Stimulated activated CD8-positive, alpha-beta memory T cell treated with anti-CD3 and anti-CD28 coated beads, Interleukin-12 subunit alpha, Interleukin-12 subunit beta, amount 100 ng/mL, for 4 hours (primary cell): ENCODE measurements at places on chromosomes 3 and 15.
A peak's percentile ranks its signal among the peaks of the same experiment; 100 is the strongest.

GRCh38 chr15:29656636-29657475 lies 165.4 kb downstream of the TJP1 start:
- DNase-seq: no peak

GRCh38 chr3:62329971-62330370 lies 43.4 kb downstream of the FEZF2 start:
- DNase-seq: no peak

GRCh38 chr15:33011976-33012375 lies 182.5 kb downstream of the FMN1 start:
- DNase-seq: no peak

DNA sequence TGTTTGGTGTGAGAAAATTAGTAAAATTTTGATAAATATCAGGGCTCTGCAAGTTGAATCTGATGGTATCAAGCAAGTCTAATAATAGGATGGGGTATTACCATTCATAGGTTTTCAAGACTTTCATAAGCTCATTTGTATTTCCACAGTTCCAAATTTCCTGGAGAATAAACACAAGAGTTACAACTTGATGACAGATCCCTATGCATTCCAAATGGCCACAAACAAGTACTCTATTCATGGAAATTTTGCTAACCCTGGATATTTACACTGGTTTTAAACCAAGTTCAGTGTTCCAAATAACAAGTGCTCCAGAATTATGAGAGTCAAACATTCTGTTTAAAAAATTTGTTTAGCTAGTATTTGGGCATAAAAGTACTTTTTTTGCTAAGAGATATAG lies 75.0 kb upstream of the CNTN6 start:
- no peak for DNase-seq

GRCh38 chr3:138943724-138944653 lies 2.9 kb downstream of the FOXL2 start:
- DNase-seq: no peak

- no peak for DNase-seq
Measured at GRCh38 chr3:8555725-8556472, 54.3 kb downstream of the LMCD1 start.

- peak; percentile 24 for DNase-seq
Measured at GRCh38 chr3:187150599-187150998, 11.3 kb upstream of the RPL39L start.

DNA sequence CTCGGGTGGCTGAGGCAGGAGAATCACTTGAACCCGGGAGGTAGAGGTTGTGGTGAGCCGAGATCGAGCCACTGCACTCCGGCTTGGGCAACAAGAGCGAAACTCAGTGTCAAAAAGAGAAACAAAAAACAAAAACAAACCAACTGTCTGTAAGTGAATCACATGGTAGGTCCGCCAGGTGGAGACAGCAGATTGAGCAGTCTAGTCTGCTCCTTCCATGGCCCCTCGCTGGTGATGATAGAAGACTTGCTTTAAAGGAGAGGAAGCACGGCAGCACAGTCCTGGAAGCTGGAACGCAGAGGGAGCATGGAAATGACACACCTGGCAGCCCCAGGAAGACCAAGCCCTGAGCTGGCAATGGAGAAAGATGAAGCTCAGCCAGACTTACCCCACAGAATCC lies 31.4 kb upstream of the MGLL start:
- no peak for DNase-seq
